ENCODE measurements at places on chromosomes 12 and 14.

DNA sequence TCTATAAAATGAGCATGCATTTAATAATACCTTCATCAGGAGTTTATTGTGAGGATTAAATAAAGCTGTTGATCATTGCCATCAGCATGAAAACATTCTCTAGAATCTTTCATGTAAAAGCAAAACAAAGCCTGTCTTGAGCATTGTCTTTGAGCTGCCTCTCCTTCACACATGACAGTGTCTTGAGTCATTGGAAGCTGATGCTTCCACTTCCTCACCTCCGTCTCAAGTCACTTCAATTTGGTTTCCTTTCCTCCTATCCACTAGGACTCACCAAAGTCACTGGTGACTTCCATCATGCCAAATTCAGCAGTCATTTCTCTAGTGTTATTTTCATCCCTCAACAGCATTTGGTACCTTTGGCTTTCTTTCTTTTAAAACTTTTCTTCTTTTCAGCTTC is 31.6 kb upstream of the MYBPC1 start:
- peak; percentile 9 for DNase-seq

GRCh38 chr12:85775091-85775490 is 61.1 kb downstream of the RASSF9 start:
- DNase-seq = peak; percentile 11

- peak; percentile 8 for DNase-seq
These were observed 2.1 kb upstream of the MAGOHB start for GRCh38 chr12:10615532-10615931.

DNA sequence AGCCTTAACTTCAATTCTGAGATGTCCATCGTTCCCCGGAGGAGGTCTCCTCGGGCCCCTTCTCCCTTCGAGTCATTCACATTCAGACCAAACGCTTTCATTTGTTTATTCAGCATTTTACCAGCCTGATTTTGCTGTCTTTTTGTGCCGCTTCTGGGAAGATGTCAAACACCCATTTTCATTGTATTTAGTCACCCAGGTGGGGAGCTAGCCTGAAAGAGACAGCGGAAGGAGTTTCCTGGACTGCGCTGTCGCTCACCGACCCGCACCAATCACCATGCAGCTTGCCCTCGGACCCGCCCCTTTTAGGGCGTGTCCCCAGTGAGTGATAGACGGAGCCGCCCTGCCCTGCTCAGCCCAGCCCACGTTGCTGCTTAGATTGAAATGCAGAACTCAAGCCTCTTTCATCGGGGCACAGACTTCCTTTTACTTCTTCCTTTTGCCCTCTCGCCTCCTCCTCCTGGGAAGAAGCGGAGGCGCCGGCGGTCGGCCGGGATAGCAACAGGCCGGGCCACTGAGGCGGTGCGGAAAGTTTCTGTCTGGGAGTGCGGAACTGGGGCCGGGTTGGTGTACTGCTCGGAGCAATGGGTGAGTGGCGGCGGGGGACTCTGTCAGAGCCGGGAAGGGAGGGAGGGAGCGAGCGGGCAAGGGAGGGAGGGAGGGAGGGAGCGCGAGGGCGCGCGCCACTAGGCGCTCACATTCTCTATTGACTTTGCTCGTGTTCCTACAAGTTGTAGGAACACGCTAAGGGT is at the start of gene PAX9:
Gene PAX9 (plus strand): TSS at position 355 of the 752 bp plus-strand sequence. CDS start 230 bp downstream, at position 585.
- DNase-seq = peak; percentile 41

DNA sequence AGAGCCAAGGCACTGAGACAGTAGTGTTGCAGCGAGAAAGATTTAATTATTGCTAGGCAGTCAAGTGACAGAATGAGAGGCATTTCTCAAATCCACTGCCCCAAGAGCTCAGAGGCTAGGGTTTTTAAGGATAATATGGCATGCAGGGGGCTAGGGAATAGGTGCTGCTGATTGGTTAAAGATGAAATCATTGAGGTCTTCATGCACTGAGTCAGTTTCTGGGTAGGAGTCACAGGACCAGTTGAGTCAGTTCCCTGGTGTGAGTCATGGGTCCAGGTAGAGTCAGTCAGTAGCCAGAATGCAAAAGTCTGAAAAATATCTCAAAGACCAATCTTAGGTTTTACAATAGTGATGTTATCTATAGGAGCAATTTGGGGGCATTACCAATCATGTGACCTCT is 323.8 kb downstream of the RGS6 start:
- peak; percentile 84 for DNase-seq

DNA sequence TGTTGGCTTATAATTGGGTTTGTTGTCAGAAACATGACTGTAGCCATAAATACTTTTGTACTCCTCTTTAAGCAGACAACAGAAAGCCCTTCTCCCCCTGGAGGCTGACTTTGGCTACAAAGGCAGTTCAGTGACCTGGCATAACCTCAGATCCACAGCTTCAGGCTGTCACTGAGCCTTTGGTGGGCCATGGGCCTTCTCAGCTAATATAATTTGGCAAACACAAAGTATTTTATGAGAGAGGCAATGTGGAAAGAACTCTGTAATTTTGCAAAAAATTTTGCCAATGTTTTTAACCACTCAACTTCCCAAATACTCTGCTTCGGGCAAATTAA is 15.5 kb upstream of the MGP start:
- no peak for DNase-seq

GRCh38 chr14:56962444-56963080 is 152.3 kb upstream of the OTX2 start:
- DNase-seq = no peak

DNA sequence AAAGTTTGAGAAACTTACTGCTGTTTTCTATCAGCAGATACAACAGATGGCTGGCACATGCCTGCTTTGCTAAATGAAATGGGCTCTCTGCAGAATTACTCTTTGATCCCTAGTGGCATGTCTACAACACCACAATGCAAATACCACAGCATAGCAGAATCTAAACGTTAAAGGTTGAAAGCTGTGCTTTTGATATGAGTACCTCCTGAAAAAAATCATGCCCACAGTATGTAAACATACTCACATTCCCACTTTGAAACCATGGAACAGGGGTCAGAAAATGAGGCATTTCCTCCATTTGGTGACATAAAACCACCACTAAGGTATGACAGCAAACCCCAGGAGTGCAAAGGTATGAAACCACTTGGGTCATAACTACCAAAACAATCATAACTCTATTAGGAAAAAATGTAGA is 7.5 kb downstream of the WIF1 start:
- no peak for DNase-seq

DNA sequence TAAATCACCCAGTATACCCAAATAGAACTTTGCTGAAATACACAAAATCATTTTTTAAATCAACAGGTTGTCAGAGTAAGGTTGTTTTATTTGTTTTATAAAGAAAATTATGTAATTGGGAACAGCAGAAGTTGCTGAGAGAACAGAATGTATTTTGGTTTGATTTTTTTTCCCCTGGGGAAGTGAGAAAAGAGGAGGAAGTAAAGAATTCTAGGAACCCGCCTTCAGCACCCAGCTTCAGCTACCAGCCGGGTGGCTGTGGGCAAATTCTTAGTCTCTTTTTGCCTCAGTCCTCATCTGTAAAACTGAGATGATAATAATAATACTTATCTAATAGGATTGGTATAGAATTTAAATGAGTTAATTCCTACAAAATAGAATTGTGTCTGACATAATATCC is 119.4 kb downstream of the SRGAP1 start:
- no peak for DNase-seq

- peak; percentile 37 for DNase-seq
These were observed 238.9 kb downstream of the CHST11 start for GRCh38 chr12:104695453-104696148.

GRCh38 chr14:85856430-85856829 is 326.5 kb downstream of the FLRT2 start:
- DNase-seq = peak; percentile 5

GRCh38 chr12:127941332-127941731 is 325.6 kb upstream of the TMEM132C start:
- DNase-seq = no peak

GRCh38 chr12:74781991-74782485 is 244.4 kb downstream of the ATXN7L3B start:
- DNase-seq = no peak

- no peak for DNase-seq
These were observed 201.6 kb downstream of the PAX9 start for GRCh38 chr14:36863271-36863670.

Measured in renal cortical epithelial cell (primary cell).